Trophoblast cell (in vitro differentiated cells and primary cell): ENCODE measurements at places on chromosomes 12 and 14.
A peak's percentile ranks its signal among the peaks of the same experiment; 100 is the strongest.

DNA sequence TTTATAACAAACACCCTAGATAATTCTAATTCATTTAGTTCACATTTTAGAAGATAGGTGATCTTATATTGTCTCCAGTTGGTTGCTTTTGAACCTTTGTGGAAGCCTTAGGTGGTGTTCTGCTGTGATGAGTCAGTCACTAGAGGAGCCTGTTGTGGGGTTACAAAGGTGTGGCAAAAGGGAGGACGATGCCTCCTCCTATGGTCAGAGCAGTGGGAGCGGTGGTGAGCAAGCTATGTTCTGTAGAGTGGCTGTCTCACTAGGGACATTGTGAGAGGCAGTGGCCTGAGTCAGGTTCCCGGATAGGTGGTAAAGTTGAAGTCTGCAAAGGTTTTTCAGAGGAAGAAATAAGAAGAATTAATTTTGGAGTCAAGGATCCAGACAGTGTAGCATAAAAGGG, 71.6 kb upstream of the USP44 start:
- DNase-seq = no peak

- no peak for DNase-seq
These were observed 24.9 kb upstream of the PRKAB1 start for GRCh38 chr12:119642986-119643385.

DNA sequence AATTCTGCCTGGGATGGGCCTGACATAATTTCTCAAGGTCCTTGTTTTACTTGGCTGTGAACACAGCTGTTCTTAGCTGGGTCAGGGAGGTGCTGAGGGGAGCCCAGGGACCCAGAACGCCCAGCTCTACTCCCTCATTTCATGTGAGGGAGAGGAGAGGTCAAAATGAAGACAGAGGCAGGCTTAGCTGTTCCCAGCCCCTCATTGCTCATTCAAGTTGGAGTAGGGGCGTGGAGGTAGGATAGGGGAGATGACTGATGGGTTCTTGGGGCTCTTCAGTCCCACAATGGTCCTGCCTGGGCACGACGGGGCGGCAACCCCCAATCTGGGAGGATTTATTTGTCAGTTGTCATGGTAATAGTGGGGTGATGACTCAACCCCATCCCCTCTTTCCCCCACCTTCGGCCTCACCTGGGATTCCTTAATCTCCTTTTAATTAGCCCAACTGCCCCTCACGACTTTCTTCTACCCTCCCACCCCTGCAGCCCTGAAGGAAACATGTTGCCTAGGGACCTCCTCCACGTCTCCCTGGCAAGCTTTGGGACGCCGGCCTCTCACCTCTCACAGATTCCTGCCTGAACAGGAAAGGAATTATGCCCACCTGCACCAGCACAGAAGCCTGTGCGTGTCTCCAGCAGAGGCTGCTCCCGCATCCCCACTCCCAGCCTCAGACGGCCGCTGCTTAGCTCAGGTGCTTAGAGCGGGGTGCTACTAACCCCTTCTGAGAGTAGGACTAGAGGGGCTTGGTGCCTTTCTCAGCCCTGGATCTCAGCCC, 10.2 kb downstream of the SPRYD3 start:
- no peak for DNase-seq

- DNase-seq = no peak
These were observed 506 bp downstream of the TMEM132D start for GRCh38 chr12:129903092-129903945.

DNA sequence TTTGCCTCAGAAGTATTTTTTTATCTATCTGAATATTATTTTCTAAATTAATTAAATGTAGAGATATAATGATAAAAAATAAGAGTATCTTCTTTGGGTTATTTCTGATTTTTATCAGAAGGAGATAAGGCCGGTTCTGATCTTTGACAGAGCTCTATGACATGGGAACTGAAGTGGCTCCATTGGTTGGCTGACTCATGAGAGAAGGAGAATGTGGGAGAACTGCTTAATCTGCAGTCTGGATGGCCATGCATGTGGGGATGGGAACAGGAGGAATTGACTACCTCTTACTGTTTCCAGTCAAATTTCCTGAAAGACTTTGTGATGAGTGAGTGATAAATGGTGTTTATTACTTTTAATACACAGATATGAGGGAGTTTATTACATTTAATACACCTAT, 155.8 kb upstream of the ATP2B1 start:
- peak; percentile 52 for DNase-seq

- DNase-seq = no peak
These were observed 120.3 kb upstream of the PLEKHG7 start for GRCh38 chr12:92582475-92582874.

DNA sequence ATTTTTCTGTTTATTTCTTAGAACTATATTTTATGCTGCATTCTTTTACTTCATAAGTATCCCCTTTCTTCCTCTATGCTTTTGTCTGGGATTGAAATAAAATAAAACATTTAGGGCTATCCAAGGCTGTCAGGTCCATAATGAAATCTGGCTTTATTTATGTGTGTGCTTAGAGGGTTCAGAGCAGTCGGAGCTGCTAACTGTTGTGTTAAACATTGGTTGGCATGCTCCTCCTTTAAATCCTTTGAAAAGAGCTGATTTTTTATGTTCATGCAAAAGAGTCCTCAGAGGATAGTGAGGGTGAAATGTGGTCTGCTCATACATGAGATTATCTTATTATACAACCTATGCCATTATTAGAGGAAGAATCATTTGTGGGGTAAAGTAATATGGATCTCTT, 322.3 kb upstream of the E2F7 start:
- DNase-seq = no peak

GRCh38 chr14:65069874-65070413, 32.4 kb downstream of the MAX start:
- DNase-seq = no peak
